ENCODE measurements at places on chromosomes 6 and 20.

DNA sequence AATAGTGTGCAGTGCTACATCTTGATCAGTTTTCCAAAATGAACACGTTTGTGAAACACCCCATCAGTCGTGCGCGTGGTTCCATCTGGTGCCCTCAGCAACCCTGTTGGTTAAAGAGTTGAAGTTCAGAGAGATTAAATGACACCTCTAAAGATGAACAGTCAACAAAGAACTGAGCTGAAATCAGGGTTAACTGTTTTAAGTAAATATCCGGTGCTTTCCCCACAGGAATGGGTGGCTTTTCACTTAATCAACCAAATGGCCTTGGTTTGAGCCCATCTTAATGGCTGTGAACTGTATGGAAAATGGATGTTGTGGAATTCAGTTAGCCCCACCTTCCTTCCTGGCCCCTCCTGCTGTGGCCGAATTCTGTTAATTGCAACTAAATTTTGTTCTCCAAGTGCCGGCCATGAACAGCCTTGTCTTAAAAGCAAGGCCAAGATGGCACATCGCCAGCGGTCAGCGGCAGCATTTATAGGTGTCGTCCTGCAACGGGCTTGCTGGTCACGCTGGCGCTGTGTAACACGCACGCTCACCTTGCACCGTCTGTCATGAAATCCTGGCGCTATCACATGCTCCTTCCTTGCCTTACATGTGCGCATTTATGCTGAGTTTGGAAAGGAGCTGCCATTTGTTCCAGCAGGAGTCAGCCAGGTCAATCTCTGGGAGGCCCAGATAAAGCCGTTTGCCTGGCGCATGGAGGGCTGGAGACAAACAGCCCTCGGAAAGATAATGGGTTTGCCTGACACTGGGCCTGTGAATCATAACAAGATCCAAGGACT lies 164.5 kb downstream of the ERMARD start:
- no peak for DNase-seq

- peak; percentile 76 for DNase-seq
These were observed 54.3 kb downstream of the SYTL3 start for GRCh38 chr6:158703837-158704822.

DNA sequence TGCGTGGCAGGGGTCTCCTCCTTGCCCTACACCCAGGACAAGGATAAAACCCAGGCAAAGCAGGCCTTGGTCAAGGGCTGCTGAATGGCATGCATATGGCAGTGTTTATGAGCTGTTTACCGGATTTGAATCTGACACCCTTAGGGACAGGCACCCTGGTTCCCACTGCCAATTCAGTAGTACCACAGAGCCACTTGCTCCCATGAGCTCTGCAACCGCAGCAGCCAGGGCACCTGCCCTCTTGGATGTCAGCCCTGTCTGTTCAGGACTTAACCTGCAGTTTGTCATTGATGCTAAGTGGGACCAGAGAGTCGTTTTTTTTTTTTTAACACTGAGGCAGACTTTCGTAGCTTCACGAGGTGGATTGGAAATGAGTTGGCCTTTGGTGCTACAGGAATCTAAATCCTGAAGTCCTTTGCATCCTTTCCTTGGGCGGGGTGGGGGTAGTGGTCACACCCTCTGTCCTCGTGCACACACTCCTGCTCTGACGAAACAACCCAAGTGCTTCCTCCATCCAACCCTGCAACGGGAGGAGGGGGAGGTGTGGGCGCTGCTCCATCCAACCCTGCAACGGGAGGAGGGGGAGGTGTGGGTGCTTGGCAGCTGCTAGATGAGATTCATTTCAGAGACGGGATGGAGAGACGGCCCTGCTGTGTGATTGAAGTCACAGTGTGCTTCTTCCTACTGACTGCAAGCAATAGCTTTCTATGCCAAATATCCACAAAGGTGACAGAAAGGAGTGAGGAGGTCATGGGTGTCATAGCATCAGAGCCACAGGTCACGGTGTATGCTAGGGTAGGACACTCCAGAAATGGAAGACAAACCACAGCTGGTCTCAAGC lies 166.5 kb downstream of the SMOC2 start:
- DNase-seq = no peak

GRCh38 chr6:40634429-40634828 lies 47.3 kb upstream of the LRFN2 start:
- DNase-seq = no peak

GRCh38 chr20:8335495-8336195 lies 203.6 kb downstream of the PLCB1 start:
- no peak for DNase-seq

DNA sequence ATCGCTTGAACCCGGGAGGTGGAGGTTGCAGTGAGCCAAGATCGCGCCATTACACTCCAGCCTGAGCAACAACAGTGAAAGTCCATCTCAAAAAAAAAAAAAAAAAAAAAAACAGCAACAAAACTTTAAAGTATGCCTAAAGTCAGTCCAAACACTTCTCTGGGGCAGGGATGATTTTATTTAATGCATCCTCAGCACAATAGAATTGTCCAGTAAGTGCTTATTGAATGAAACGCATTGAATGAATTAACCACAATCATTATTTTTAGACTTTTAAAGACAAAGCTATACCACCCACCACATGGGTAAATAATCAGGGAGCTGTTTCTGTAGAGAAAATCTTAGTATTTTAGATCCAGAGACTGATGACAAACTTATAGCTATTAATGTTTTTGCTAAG lies 16.6 kb upstream of the CTAGE9 start:
- DNase-seq = no peak

GRCh38 chr6:71229477-71229876 lies 59.1 kb upstream of the OGFRL1 start:
- DNase-seq = peak; percentile 23

DNA sequence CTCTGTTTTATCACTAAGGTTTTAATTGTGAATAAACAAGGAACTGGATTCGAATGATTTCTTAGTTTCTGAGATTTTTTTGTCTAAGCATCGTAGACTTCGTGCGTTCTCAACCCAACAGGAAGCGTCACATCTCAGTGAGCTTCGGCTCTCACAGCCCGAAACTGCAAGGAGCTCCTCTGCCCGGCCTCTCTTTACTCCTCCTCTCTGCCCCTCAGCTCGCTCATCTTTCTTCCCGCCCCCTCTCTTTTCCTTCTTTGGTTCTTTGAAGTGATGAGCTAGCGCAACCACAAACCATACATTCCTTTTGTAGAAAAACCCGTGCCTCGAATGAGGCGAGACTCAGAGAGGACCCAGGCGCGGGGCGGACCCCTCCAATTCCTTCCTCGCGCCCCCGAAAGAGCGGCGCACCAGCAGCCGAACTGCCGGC lies 480 bp upstream of the NT5E start:
- DNase-seq = peak; percentile 39

DNA sequence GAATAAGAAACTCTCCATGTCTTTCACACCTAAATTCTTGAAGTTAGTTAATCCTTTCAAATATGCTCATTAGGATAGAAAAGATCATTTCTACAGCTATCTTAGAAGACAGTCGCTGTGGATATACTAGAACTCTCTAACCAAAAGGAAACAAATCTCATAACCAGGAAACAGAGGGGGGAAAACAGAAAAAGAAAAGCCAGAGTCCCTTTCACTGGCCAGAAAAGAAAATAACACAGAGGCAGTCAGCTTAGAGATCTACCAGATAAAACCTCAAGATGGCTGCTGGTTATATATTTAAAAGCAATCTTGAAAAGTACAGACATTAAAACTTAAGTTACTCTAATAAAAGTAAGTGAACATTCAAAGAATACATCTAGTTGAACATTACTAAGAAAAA lies 19.6 kb downstream of the NUP153 start:
- DNase-seq = peak; percentile 29

- no peak for DNase-seq
These were observed 152.4 kb downstream of the THBS2 start for GRCh38 chr6:169101036-169101805.

GRCh38 chr6:30908700-30909099 lies 693 bp downstream of the GTF2H4 start:
- no peak for DNase-seq

DNA sequence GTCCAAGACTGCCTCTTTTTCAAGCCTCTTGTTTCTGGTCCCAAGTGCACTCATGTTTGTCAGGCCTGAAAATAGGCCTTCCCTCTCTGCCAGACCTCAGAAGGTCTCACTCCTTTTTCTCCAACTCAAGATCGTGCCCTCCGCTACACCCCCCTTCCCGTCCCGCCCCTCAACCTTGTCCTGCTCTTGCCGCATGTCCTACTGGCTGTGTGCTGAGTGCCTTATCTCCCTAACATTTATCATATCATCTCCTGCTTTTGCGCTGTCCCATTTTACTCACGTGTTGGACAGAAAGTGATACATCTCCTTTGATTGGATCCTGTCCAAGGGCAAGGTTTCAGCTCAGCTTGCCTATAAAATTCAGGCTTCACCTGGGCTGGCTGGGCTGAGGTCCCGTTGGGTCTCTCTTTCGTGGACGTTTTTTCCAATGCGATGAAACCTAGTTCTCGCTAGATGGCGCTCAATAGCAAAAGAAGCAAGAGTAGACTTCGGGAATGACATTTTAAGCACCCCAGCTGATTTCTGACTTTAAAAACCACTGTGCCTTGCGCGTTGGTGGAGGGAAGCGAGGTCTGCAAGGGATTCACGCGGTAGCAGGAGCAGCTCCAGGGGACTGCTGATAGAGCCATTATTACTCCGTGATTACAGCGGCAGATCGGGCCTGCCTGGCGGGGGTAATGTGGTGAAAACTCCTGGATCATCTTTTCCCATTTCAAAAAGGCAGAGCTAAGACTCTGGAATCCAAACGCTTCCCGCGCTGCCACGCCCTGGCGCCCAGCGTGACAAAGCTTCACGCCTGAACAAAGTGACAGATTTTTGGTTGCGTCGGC lies 137.6 kb downstream of the IMPG1 start:
- DNase-seq = peak; percentile 82

DNA sequence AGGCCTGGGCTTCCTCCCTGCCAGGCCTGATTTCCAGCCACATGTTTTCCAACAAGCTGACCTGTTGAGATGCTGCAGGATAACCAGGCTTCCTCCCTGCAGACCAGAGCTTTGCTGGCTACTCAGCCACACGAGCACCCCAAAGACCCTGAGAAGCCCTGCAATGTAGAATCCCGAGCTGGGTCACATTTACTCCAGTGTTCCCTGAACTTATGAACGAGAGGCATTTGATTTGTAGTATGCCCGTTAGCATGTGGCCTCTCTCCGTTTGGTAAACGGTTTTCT lies 4.0 kb downstream of the SIRPA start:
- no peak for DNase-seq

All from common myeloid progenitor, CD34-positive (primary cell).